ENCODE measurements at places on chromosomes 11 and 22. TPM values are rescaled to one million over a fixed set of nuclear protein-coding genes. Genes with fewer than 3 reads are reported as not detected.

- no peak for DNase-seq
Observed at GRCh38 chr11:129737831-129738230, 77.8 kb upstream of the TMEM45B start.

GRCh38 chr11:46696212-46696558 lies 4.2 kb downstream of the ARHGAP1 start:
- DNase-seq: no peak

GRCh38 chr11:30855383-30856006 lies 269.3 kb upstream of the MPPED2 start:
- no peak for DNase-seq

GRCh38 chr22:33906475-33906874 lies 13.8 kb downstream of the LARGE1 start:
- no peak for DNase-seq

GRCh38 chr11:57800444-57801182 lies 39.0 kb downstream of the CTNND1 start:
- DNase-seq: peak; percentile 78

- peak; percentile 45 for DNase-seq
Observed at GRCh38 chr11:103730131-103730940, 306.1 kb upstream of the DDI1 start.

- no peak for DNase-seq
Observed at GRCh38 chr11:68297052-68297378, 15.4 kb upstream of the LRP5 start.

- DNase-seq: no peak
Observed at GRCh38 chr11:56693428-56693827, 5.5 kb upstream of the OR9G1 start.

KDM4D gene
- 1.8 TPM for total RNA-seq

KIRREL3 gene
- total RNA-seq: 31.0 TPM

OR8G5 gene
- total RNA-seq: not detected

GRCh38 chr22:19597399-19597735 lies 73.2 kb upstream of the CLDN5 start:
- no peak for DNase-seq

MAML2 gene
- total RNA-seq: 17.3 TPM

- DNase-seq: no peak
Observed at GRCh38 chr11:61599968-61600710, 19.3 kb upstream of the SYT7 start.

SMIM38 gene
- total RNA-seq: 1.4 TPM

ZP1 gene
- not detected for total RNA-seq

GRAMD1B gene
- total RNA-seq: 50.8 TPM

SYT13 gene
- total RNA-seq: 62.3 TPM

POU2AF1 gene
- total RNA-seq: 0.36 TPM

CYTH4 gene
- 3.9 TPM for total RNA-seq

GRCh38 chr11:16013649-16014275 lies 342.6 kb downstream of the SOX6 start:
- no peak for DNase-seq

Data from cerebellum (tissue), 4 donors.